Activated CD8-positive, alpha-beta memory T cell treated with anti-CD3 and anti-CD28 coated beads, Interleukin-2, amount 50 U/mL, for 4 hours (primary cell): ENCODE measurements at places on chromosomes 3 and 15.

- DNase-seq = no peak
These were observed 6.2 kb downstream of the TGFBR2 start for GRCh38 chr3:30612437-30613132.

DNA sequence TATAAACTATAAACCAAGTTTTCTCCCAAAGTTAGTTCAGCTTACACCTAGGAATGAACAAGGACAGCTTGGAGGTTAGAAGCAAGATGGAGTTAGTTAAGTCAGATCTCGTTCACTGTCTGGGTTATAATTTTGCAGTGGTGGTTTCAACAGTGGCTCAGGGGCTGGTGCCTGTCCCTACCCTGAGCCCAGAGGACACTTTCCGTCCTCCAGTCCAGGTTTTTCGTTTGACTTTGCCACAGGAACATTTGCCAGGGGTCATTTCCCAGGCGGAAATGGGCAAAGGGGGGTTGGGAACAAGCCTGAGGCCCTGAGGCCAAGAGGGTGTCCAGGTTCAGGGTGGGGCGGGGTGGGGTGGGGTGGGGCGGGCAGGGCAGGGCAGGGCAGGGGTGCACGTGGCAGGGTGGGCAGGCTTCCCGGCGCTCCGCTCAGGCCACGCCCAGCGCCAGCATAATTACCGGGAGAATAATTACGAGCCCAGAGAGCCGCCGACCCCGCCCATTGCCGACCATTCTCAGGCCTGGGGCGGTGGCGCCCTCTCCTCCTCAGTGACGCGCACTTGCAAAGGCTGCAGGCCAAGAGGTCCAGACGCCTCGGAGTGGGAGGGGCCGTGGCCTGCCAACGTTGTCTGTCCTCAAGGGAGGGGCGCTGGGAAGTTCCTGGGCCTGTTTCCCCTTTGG, 70.4 kb downstream of the KLF13 start:
- DNase-seq = no peak

DNA sequence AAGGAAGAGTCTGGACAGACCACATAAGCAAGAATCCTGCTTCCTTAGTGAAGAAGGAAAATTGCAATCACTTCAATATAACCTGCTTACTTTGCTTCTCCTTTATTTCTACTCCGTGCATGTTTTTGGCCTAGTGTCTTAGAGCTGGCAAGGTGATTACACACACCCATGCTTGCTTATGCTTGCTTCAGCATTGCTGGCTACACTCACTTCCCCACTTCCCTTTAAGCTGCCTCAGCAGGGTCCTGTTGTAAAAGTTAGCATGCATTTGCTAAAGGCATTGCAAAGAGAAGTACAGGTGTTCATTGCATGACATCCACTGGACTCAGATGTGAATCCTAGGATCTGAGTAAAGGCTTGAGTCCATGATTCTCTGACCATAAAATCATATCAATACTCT, 47.5 kb upstream of the STT3B start:
- DNase-seq = no peak

DNA sequence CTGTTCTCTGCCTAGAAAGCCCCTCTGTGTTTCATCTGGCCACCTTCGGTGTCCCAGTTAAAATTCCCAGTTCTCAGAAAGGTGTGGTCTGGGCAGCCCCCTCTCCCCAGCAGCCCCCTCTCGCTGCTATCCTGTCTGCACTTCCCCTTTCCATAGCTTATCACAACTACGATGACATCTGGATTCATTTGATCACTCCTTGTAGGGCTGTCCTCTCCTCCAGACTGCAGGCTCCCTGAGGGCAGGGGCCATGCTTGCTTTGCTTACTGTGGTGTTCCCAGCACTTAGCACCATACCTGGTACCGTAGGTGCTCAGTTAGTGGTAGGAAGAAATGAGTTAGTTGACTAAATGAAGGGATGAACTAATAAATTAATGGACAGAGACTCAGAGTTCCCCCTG, 26.3 kb upstream of the GOLGA6C start:
- DNase-seq = no peak

DNA sequence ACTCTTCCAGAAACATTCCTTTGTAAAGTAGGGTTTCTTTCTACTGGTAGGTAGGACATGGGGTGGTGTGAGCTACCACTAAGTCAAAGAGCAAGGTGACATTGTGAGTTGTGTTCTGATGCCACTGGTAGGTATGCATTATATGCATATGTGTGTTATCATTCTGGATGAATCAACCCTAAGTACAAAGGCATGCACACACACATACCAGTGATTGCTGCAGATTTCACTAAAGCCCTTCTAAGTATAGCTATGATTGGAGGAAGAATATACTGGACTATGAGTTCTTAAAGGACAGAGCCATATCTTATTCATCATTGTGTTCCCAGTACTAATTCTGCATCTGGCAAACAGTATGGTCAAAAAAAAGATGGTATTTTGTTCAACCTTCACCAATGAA, 646.0 kb downstream of the AGBL1 start:
- DNase-seq = no peak

DNA sequence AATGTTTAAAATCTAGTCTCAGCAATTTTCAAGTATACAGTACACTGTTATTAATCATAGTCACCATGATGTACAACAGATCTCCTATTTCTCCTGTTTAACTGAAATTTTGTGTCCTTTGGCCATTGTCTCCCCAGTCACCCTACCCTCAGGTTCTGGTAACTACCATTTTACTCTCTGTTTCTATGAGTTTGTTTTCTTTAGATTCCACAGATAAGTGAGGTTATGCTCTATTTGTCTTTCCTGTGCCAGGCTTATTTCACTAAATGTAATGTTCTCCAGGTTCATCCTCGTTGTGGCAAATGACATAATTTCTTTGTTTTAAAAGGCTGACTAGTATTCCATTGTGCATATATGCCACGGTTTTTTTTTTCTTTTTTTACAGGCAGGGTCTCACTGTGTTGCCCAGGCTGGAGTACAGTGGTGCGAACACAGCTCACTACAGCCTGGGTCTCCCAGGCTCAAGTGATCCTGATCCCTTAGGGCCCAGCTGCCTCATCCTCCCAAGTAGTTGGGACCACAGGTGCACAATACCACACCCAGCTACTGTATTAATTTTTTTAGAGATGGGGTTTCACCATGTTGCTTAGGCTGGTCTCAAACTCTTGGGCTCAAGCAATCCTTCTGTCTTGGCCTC, 50.0 kb downstream of the RAB7A start:
- no peak for DNase-seq

DNA sequence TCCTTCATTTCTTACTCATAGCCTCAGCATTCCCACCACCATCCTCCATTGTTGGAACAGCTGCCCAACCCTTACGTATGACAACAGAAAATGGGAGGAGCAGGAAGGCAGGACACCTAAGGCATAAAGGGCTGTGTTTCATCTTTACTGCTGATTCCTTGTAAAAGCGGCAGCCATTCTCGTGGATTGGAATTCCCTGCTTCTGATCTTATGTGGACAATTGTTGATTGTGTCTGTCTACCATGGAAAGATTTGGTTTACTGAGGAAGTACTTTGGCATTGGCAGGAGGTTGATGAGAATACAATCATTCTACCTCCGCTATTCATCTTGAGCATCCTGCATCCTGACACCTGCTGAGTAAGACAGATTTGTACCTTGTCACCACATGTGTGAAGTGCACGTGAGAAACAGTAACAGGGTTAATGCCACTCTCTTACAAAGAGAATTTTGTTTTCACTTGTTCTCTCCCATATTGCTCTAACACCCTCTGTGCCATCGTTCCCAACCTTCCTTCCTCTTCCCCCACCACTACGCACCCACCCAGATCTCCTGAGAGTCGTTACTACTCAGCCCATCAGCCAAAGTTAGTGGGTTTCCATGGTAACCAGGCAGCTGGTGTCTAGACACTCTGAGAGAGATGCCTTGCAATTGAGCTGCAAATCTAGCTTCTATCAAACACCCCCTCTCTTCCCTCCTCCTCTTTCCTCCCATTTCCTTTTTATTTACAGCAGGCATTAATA, 75.7 kb downstream of the GAP43 start:
- no peak for DNase-seq

DNA sequence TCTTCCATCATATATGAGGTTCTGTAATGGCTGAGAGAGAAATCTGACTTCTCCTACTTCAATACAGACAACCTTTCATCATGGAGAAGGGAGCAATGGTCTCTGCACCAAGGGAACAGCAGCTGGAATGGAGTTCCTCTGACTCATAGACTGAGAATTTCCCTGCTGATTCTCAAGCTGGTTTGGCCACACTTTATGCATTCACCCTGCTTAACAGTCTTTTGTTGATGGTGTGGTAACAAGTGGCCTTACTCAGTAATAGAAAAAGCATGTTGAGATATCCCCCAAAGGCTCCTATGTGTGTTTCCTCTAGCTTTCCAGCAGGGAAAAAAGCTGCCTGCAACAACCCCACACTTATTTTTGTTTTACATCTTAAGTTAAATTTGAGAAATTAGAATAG, 138.1 kb downstream of the GREM1 start:
- DNase-seq = no peak

GRCh38 chr3:168952551-168952950, 711.0 kb downstream of the MECOM start:
- DNase-seq = no peak

- DNase-seq = no peak
These were observed 76.0 kb downstream of the SUCLG2 start for GRCh38 chr3:67578416-67578815.

DNA sequence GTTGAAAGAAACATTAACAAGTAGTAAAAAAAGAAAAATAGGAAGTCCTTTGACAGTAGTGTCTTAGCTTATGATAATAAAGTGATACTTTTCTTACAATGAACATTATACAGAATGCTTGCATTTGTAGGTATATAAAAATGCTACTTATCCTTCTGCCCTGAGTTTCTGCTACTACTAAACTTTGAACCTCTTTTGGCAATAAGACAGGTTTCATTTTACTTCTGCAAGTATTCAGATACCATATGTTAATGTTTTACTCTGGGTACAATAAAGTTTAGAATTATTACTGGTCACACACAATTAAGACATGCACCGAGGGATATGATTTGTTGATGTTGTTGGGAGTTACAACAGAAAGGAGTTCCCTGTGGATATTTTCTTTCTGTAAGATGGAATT, 57.9 kb downstream of the NEO1 start:
- DNase-seq = no peak

DNA sequence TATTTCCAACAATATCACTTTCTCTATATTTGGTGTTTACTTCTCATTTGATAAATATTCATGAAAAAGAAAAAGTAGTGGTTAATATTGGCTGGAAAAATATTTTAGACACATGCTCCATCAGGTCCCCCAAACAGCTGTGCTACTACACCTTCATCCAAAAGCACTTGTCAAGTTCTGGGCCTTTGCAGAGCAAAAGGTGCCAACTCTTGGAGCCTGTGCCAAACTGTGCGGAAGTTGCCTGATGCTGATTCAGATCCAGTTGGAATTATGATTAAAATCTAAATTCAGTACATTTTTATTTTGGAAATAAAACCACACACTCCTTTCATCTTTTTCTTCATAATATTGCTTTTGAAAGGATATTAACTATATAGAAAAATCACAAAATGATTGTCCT, 1497.4 kb upstream of the CADM2 start:
- DNase-seq = no peak

DNA sequence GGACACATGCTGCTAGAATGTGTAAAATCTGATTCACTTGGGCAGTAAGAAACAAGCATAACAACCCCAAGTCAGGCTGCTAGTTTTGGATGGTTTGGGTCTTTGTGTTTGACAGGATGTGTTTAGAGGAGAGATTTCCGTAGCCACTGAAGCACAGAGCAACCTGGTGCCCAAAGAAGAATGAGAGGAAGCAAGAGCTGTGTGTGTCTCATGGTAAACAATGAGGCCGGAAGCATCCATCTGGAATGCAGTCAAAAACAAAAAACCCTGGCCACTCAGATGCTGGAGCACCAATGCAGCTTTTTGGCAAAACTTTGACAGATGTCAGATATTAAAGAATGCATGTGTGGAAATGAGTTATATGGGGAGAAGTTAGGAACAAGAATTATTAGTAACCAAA, 39.4 kb upstream of the SNRK start:
- no peak for DNase-seq

- DNase-seq = no peak
These were observed 242.4 kb downstream of the OPA1 start for GRCh38 chr3:193835414-193835813.

DNA sequence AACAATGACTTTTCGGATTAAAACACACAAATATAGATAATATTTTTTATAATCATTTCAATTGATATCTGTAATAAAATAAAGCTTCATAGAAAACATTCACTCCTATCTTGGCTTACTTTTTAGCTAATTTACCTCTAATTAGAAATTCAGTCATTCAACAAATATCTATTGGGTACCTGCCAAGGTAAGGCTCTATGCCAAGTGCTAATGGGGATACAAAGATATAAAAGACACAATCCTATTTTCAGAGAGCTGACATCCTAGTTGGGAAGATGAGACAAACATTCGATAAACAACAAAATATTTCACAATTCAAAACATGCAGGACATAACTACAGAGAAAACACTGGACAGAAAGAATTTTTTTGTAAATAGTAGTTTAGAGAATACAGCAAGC, 63.3 kb downstream of the ULK4 start:
- no peak for DNase-seq

DNA sequence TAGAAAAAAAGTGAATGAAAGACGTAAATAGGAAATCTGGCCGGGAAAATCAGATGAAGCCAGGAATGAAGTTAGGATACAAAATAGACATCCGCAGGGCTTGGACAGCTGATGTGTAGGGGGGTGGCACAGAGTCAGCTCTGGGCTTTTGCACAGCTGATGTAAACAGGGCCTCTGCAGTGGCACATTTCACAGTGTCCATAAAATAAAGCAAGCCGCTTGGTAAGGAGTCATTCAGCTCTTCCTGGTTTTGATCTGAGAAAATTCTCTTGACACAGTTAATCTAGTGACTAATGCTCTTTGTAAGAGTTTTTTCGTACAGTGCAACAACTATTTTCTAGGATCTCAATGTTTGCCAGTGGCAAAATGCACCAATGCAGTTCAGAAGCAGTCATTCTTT, 153.3 kb downstream of the USP13 start:
- no peak for DNase-seq

- no peak for DNase-seq
These were observed 236.4 kb downstream of the PDCD6IP start for GRCh38 chr3:34034840-34035239.

GRCh38 chr3:4898454-4899313, 80.6 kb upstream of the BHLHE40 start:
- DNase-seq = no peak

- no peak for DNase-seq
These were observed 49.5 kb downstream of the ARHGAP31 start for GRCh38 chr3:119343719-119344118.

DNA sequence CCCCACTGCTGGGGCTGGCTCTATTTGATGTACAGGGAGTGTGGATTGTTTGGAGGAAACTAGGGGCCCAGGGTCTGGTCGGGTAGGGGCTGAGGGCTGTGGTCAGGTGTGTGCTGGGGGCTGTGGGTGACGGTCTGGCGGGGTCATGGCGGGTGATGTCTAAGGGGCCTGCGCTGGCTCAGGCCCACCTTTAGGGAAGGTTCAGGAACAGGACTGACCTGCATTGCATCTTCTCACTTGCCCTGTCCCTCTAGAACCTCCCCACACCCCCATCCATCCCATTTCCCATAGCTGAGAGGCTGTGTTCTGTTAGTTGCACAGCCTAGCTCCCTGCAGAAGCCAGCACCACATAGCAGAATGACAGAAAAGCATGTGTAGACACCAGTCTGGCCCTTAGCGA, 39.1 kb downstream of the SCN5A start:
- DNase-seq = no peak

GRCh38 chr3:46395766-46396530, 10.9 kb downstream of the CCR5AS start:
- no peak for DNase-seq

- DNase-seq = no peak
These were observed 114.2 kb upstream of the TJP1 start for GRCh38 chr15:29936353-29937049.

GRCh38 chr15:49675041-49675440, 54.2 kb downstream of the DTWD1 start:
- DNase-seq = no peak
